Activated CD8-positive, alpha-beta memory T cell treated with anti-CD3 and anti-CD28 coated beads for 48 hours (primary cell): ENCODE measurements at places on chromosomes 7 and 10.

GRCh38 chr7:12954380-12955033 lies 267.1 kb downstream of the ARL4A start:
- DNase-seq: no peak

DNA sequence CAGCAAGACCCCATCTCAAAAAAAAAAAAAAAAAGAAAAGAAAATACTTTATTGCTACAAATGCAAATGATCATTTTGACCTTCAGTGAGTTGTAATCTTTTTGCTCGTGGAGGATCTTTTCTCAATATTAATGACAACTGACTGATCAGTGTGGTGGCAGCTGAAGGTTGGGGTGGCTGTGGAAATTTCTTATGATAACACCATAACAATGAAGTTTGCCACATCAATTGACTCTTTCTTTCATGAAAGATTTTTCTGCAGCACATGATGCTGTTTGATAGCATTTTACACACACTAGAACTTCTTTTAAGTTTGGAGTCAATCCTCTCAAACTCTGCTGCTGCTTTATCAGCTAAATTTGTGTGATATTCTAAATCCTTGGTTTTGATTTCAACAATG lies 12.4 kb upstream of the CCDC7 start:
- no peak for DNase-seq

GRCh38 chr7:97025983-97026714 lies 1.5 kb upstream of the DLX5 start:
- no peak for DNase-seq

DNA sequence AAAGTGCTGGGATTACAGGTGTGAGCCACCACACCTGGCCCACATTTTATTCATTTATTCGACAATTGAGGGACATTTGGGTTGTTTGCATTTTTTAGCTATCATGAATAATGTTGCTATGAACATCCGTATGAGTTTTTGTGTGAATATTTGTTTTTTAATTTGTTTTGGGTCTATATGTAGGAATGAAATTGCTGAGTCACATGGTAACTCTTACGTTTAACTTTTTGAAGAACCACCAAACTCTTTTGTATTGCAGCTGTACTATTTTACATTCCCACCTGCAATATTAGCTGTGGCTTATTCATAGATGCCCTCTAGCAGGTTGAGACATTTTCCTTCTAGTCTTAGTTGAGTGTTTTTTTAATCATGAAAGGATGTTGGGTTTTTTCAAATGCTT lies 14.4 kb downstream of the PLAC9 start:
- no peak for DNase-seq

GRCh38 chr7:137790828-137791227 lies 55.9 kb downstream of the DGKI start:
- no peak for DNase-seq
